ENCODE measurements at places on chromosomes 2 and 18.

- peak; percentile 99 for DNase-seq
Measured at GRCh38 chr2:61707984-61708852, 145.6 kb downstream of the FAM161A start.

DNA sequence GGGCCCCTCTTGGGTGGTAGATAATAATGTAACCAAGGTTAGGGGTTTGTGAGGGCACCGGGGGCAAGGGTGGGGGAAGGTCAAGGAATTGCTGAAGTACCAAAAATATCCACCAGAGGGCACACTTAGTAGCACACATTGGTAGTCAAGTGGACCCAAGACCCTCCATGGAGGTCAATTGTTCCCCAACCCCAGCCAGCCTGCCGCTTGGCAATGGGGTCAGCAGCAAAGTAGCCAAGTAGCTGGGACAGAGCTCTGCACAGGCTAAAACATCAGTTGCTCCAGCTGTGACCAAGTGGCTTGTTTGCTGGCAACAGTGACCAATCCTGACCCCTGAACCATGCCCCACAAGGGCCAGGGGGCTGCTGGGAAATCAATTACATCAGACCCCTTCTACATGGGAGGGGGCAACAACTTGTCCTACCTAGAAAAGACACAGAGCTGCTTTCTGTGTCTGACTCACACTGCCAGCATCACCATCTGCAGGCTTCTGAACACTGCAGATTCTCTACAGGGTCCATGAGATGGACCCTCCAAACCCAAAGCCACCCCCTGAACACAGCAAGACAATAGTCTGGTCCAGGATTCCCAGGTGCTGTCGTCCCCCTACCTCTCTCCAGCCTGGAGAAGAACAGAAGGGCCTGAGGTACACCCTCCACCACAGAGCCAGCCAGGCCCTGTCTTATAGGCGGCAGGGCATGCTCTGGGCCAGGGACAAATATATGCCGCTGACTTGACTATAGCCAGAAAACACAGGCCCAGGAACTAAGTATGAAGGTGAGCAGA, 76.0 kb downstream of the EMX1 start:
- DNase-seq, result peak; percentile 49

GRCh38 chr2:96233880-96234316, 25.3 kb upstream of the STARD7 start:
- no peak for DNase-seq

GRCh38 chr2:171858397-171858958, 35.6 kb downstream of the SLC25A12 start:
- DNase-seq, result no peak

- no peak for DNase-seq
Measured at GRCh38 chr2:28745876-28746275, 5.8 kb upstream of the PPP1CB start.

DNA sequence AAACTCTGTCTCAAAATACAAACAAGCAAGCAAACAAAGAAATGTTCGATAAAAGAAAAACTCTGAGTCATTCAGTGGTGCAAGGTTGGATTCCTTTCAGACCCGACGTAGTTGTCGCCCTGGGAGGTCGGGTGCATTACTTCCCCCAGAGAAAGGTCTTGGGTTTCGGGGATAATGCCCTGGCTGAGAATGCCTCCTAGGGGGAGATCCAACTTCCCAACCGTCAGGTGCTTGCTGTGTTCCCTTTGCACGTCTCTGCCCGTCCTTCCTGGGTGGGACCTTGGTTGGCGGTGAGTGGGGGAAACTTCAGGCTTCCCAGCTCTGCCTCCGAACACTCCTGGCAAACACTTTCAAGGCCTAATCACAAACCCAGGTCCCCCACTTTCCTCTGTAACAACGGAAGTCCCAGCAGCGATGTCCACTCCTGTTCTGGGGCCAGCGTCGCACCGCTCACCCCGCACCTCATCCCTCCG, 609 bp downstream of the TPGS2 start:
- DNase-seq, result peak; percentile 78

GRCh38 chr2:5991305-5991968, 299.3 kb downstream of the SOX11 start:
- no peak for DNase-seq

DNA sequence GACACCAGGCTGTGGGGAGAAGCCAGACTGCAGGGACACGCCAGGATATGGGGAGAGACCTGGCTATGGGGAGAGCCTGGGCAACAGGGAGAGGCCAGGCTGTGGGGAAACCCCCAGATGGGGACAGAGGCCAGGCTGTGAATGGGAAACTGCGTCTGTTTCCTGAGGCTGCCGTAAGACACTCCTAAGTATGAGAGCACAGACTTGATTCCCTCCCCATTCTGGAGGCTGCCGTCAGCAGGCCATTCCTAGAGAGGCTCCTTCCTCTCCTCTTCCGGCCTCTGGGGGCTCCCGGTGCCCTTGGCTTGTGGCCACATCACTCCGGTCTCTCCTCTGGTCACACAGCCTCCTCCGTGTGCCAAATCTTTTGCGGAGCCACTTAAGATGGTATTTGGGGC, 32.3 kb downstream of the ADI1 start:
- DNase-seq, result no peak

GRCh38 chr2:96928277-96928781, 58.1 kb downstream of the FAM178B start:
- peak; percentile 65 for DNase-seq

- no peak for DNase-seq
Measured at GRCh38 chr2:102114290-102114721, 28.2 kb upstream of the IL1R1 start.

GRCh38 chr2:32697156-32697555, 69.3 kb downstream of the TTC27 start:
- no peak for DNase-seq

GRCh38 chr2:205660521-205661124, 21.7 kb upstream of the NRP2 start:
- DNase-seq, result peak; percentile 60

- DNase-seq, result no peak
Measured at GRCh38 chr2:52512760-52513159, 1254.8 kb upstream of the CHAC2 start.
